ENCODE measurements at places on chromosomes 4 and X.

- DNase-seq, result no peak
Observed at GRCh38 chr4:94469221-94469784, 17.6 kb downstream of the PDLIM5 start.

GRCh38 chrX:2340991-2341390, 159.8 kb downstream of the DHRSX start:
- DNase-seq, result peak; percentile 55

GRCh38 chr4:24640366-24640765, 56.0 kb upstream of the DHX15 start:
- no peak for DNase-seq

DNA sequence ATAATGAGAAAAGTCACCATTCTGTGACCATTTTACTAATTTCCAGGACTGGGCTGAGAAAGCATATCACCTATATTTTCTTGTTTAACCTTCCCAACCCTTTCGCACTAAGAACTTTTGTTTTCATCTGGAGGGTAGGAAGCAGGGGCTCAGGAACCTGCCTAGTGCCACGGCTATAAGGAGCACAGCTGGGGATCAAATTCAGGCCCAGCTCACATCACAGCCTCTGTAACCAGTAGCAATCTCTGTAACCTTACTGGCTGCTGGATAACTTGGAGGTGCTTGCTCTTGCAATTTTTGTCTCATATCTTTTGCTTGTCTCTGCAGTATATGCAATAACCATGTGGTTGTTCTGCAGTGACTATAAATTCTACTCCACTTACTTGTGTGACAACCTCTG, 76.7 kb upstream of the PLAC1 start:
- no peak for DNase-seq
